ENCODE measurements at places on chromosomes 1 and 21. TPM values are rescaled to one million over a fixed set of nuclear protein-coding genes. Genes with fewer than 3 reads are reported as not detected.

The GOLPH3L gene
- 35.7 TPM for polyA plus RNA-seq

DNA sequence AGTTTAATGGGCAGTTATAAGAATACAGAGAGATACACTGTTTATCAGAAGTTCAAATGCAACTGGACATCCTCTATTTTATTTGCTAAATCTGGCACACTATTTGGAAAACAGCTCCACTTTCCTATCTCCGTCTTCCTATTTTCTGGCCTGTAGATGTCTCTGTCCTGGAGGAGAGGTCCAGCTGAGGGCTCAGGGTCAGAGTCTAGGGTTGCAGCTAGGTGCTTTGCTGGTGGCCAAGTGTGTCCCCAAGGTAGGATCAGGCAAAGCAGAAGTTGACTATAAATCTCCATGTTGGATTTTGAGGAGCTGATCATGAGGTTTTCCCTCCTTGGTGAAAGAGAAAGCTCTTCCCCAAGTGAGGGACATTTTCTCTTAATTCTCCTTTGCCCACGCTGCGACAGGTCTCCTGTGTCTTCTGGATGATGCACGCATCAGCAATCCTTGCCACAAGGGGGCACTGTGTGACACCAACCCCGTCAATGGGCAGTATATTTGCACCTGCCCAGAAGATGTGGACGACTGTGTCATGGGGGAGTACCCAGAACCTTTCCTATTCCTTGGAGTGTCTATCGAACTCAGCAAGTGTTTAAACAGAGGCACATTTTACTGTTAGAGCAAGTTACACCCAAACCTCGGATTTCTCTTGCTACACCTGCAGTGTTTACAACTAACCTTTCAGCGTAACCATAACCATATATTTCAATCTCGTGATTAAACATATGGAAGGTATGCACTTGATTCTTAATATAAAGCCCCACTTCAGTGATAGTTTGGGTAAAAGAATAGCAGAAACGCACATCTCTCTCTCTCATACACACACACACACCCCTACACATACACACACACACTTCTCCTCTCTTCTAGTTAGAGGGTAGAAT is 10.2 kb downstream of the ADAM30 start:
- no peak for DNase-seq

The HRNR gene
- polyA plus RNA-seq = 0.11 TPM

DNA sequence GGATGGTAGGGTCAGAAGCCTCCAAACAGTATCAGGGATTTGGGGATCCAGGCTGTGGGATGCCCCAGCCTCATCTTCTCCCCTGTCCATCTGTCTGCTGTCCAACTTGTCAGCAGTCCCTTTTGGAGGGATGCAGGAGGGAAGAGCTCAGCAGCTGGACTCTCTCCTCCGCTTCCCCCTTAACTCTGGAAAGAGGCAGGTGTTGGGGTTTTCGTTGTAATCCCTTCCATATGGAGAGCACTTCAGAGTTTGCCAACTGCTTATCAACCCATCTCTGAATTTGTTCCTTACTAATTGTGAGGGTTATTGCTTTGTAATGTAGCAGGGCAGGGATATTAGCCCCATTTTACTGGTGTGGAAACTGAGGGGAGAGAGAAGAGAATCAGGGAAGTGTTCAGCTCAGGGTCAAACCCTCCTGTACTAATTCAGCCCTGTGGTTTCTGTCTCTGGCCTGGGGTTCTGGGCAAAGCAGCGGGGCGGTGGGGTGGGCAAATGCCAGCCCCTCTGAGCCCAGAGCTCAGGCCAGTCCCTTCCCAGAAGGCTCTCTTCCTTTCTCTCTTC is 3.2 kb downstream of the CITED4 start:
- no peak for DNase-seq

The SERBP1 gene
- polyA plus RNA-seq = 404 TPM

DNA sequence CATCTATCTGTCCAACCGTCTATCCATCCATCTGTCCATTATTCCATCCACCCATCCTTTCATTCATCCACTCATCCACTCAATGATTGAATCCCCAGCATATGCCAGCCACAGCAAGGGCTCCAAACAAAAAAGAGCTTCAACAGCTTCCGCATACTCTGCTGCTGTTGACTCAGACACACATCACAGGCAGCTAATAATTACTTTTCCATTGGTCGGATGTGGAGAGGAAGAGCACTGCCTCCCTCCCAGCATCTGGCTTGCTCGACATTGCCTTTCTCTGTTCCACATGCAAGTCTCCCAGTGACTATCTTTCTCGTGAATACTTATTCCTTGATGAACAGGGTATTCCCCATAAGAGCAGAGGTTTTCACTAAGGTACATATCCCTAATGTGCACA is 176.5 kb downstream of the HIVEP3 start:
- no peak for DNase-seq

- no peak for DNase-seq
Measured at GRCh38 chr1:28199328-28200233, 23.1 kb upstream of the PTAFR start.

The PGLYRP4 gene
- polyA plus RNA-seq = not detected
